Fibroblast of skin of left biceps (primary cell): ENCODE measurements at places on chromosomes 11 and 22.

DNA sequence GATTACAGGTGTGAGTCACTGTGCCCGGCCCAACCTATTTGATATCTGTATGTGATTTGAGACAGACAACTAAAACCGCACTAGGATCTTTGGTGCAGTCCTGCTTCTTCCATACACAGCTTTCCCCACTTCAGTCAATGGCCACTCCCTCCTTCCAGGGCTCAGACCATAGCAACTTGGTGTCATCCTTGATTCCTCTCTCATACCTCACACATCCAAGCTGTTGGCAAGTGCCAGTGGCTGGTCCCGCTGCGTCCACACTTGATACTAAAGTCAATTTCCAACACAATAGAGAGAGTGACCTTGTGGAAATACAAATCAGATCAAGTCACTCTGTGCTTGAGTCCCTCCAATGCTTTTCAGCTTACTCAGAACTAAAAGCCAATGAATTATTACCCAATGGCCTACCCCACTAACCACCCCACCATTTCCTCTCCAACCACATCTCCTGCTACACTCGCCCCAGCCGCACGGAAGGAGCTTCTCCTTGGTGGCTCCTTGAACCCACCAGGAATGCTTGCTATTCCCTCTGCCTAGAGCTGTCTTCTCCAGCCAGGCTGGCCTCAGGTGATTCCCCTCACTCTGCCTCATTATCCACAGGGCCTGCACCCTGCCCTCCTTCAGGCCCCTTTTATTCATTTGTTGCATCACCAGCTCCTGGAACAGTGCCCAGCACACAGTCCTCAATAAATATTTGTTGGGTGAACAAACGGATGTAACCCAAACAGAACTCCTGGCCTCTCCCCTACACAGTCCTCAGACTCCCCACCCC is 12.9 kb downstream of the ABTB2 start:
- peak; percentile 66 for DNase-seq

DNA sequence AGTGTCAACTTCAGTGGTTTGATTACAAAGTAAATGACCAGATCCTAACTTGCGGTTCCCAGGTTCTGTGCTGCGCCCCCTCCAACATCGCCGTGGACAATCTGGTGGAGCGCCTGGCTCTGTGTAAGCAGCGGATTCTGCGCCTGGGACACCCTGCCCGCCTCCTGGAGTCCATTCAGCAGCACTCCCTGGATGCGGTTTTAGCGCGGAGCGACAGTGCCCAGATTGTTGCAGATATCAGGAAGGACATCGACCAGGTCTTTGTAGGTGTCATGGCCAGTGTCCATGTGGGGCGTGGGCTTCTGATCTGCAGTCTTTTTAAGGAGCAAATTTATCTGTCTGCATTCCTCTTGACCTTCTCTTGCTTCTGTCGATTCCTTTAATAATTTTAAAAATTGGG is 11.1 kb downstream of the IGHMBP2 start:
- DNase-seq, result no peak

DNA sequence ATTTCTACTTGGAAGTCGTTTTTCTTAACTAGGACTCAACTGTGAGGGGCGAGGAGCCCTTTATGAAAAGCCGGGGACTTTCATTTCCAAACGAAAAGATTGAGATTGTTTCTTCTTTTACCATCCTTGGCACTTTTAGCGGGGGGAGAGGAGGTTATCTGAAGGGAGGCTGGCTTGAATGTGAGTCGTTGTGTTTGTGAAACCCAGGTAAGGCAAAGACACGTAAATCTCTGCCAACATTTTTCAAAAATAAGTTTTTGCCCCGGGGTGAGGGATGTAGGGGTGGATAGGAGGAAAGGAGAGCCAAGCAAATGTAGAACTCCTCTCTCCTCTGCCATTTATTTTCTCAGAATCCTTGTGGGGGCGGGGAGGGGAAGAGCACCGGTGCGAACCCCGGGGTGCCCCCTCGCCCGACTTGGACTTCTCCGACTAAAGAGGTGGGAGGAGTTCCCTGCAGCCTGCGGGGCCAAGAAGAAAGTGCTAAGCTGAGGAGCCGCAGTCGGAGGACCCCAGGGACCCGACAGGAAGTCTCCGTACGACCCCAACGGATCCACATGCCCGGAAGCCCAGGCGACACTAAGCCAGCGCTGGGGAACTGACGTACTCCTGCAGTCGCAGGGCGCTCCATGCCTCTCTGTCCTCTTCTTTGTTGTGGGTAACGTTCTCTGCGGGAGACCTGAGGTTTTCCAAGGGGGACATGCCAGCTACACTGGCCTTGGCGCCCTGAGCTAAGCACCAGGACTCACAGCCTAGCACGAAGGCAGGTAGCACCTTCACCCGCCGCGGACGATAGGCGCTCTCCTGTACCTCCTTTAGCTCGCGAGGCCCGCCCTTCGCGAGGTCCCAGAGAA is 2.4 kb upstream of the WT1 start:
- DNase-seq, result no peak

DNA sequence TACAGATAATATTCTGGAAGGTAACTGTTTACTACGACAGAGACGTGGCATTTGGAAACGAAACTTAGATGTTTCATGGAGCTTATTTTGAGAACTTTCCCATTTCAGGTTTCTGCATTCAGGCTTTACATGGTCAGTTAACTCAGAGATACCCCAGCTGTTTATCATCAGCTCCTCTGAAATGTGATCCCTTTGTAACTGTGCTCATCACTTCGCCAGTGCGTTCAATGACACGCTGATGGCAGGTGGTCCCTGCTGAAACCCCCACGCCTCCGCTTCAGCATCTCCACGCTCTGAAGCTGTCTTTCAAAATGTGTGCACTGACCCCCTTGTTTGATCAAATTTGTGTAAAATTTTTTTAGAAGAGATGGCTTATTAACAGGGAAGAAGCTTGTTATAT is 30.5 kb downstream of the ALG12 start:
- DNase-seq, result no peak
